ENCODE measurements at places on chromosomes 1 and 21.

DNA sequence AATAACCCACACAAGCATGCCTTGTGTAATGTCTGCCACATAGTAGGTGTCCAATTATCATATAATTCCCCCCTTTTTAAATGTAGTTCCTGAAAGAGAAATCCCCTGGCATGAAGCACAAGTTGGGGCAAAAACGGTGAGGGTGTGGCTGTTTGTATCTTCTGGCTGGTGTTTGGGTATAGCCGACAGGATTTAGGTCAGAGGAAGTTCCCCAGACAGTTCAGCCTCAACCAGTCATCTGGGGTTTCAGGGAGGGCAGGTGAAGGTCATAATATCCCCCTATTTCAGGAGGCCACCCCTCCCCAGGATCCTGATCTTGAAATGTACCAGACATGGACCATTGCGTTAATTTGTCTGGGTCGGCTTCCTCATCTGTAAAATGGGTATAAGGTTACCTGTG lies 29.1 kb upstream of the JUN start:
- DNase-seq = no peak

DNA sequence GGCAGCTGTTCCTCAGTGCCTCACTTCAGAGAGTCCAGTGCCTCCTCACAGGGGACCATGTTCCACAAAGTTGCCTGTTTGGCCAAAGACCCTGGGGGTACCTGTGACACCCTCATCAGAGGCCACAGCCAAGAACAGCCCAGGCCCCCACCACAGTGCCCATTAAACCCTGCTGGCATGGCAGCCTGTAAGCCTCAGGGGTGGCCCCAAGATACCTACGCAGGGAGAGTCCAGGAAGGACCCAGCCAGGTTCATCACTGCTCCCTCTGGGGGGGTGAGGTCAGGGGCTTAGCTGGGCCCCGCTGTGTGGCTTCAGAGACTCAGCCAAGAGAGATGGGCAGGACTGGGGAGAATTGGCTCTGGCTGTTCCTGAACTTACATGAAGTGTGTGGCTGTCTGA lies 19.1 kb upstream of the PRDM16 start:
- no peak for DNase-seq

DNA sequence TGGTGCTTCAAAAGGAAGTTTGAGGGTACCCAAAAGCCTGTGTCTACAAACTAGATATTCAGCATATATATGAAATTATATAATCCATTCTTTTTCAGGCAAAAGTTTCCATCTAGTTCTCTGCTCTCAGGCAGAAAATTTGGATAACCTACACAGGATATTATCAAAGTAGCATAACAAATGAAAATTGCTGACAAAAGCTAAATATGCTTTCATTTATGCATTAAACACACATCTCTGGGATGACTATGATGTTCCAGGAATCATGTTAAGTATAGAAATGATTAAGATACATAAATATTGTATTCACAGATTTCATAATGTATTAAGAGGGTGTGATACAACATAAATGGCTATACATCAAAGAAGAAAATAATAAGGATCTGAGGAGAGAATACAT lies 92.8 kb downstream of the LRRC53 start:
- no peak for DNase-seq

- no peak for DNase-seq
These were observed 77.6 kb downstream of the CLSTN1 start for GRCh38 chr1:9746211-9746610.

GRCh38 chr1:5341471-5341870 lies 650.8 kb downstream of the NPHP4 start:
- DNase-seq = no peak

- DNase-seq = no peak
These were observed 41.9 kb downstream of the SPAG17 start for GRCh38 chr1:118143121-118143520.

- DNase-seq = no peak
These were observed 7.7 kb downstream of the SNX27 start for GRCh38 chr1:151619489-151620093.

DNA sequence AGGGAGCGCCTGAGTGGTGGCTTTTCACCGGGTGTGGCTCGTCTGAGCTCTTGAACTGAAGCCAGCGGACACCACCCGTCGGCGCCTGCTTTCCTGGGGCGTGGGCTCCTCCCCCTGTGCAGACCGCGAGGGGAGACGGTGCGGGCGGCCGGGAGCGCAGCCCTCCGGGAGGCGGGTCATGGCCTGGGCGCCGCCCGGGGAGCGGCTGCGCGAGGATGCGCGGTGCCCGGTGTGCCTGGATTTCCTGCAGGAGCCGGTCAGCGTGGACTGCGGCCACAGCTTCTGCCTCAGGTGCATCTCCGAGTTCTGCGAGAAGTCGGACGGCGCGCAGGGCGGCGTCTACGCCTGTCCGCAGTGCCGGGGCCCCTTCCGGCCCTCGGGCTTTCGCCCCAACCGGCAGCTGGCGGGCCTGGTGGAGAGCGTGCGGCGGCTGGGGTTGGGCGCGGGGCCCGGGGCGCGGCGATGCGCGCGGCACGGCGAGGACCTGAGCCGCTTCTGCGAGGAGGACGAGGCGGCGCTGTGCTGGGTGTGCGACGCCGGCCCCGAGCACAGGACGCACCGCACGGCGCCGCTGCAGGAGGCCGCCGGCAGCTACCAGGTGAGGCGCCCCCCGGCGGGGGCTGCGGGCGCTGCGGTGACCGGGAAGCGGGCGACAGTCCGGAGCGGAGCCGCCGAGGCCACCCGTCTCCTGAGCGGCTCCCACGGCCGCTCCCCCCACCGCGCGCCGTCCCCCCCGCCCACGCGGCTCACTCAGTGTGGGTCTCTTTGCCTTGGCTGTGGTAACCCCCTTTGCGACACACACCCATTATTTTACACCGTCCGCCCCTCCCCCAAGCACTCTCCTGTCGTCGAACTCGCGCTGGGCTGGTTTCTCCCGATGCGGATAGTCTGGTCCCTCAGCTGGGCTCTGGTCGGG lies at the start of gene TRIM58:
Gene TRIM58, plus strand, starts transcription at position 119 of the 916 bp plus-strand sequence. Its CDS starts 60 bp downstream, at position 179.
- DNase-seq = peak; percentile 83

DNA sequence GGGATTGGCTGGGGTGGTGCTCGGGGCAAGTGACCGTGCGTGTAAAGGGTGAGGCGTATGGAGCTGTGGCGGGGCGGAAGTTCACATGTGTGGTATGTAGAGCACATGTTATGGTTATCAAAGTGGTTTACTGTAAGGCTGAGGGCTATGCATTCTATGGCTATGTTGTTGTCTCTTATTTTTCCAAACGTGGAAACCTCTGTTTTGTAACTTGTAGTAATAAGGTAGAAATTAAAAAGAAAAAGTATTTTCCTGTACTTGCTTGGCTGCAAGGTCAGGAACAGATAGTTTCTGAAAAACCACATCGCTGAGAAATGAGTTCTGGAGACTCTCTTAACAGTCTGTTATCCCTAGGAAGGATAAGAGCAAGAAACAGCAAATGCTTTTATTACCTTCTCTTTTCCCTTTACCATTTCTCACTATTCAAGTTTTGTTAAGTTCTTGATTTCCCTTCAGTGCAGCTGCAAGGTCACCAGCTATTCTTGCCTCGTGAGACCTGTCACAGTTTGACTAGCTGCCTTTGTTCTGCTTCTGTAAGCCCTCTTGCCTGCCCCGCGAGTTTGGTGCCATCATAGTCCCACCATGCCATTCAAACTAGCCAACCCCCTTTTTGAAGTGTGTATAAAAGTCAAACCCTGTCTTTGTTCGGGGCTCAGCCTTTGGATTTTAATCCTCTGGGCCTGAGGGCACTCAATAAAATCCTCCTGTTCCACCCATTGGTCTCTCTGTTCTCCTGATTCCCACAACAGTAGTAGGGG lies 9.5 kb downstream of the RNU1-2 start:
- DNase-seq = peak; percentile 83

- no peak for DNase-seq
These were observed 1.7 kb upstream of the ATP1A4 start for GRCh38 chr1:160149716-160150115.

DNA sequence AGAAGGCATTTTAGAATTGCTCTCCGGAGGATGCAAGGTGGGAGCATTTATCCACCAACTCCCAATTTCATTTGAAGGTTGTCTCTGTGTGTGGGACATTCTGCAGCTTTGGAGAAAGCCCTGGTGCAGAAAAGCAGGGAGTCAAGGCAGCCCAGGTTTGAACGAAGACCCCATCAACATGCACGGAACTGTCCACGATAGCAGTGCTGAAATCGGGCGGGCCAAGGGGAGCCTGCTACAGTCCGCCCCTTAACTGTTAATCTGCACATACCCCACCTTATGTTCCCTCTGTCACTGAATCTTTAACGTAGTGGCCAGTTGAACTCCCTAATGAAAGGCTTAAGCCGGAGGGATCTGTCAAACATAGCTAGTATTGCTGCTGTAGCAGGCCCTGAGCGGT lies 68.8 kb upstream of the C1orf174 start:
- no peak for DNase-seq

DNA sequence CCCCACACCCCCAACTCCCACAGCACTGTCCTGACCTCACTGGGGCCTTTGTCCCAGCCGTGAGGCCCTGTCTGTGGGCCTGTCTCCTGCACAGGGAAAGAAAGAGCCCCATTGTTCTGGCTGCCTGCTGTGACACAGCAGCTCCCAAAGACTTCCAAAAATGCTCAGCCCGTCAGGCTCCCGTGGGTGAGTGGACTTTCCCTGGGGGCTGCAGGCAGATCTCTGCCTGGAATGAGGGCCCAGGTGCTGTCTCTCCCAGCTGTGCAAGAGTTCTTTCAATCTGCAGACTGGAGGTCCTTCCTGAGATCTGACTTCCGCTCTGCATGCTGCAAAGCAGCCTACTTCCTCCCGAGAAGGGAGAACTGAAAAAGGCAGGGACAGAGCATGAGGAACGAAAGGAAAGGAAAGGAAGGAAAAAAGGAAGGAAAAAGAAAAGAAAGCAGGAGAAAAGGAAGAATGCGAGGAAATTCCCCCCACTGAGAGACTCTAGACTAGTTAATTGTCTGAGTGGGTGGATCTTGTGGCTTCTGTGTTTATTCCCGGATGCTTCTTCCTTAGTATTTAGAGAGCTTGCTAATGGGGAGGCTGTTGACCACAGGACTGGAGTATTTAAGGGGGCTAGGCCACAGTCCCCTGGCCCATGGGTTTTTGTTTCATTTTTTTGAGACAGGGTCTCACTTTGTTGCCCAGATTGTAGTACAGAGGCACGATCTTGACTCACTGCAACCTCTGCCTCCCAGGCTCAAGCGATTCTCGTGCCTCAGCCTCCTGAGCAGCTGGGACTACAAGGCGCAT lies 15.0 kb downstream of the NES start:
- no peak for DNase-seq

Measured in hematopoietic multipotent progenitor cell (in vitro differentiated cells).